D341Med (cell line): ENCODE measurements at places on chromosomes 11 and 22.

GRCh38 chr22:50014053-50014501, 1.5 kb upstream of the IL17REL start:
- peak; percentile 45 for DNase-seq

DNA sequence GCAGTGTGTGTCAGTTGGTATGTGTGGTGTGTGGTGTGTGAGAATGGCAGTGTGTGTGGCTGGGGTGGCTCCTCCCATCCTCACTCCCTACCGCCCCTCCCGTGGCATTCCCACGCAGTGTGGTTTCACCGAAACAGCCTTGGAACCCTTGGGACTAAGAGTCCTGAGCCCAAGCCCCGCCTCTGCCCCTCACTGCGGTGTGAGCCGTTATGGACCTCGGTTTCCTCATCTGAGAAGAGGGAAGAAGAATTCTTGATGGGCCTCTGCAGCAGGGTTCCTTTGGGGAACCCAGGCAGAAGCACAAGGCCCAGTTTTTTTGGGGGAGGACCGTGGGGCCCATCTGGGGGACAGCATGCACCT, 7.2 kb downstream of the UPK3A start:
- DNase-seq = no peak

- DNase-seq = no peak
Observed at GRCh38 chr11:16124390-16124789, 232.0 kb downstream of the SOX6 start.

DNA sequence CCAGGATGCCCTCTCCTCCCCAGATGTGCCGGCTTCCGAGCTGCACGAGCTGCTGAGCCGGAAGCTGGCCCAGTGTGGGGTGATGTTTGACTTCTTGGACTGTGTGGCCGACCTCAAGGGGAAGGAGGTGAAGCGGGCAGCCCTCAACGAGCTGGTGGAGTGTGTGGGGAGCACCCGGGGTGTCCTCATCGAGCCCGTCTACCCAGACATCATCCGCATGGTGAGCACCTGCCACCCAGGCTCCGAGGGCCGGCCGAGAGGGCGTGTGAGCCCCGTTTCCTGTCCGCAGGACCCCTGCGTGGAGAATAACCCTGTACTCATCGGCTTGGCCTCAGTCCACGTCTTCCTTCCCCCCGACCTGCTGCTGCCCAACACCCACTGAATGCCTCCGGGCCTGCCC, 2.2 kb downstream of the PPP2R5B start:
- DNase-seq = no peak

- DNase-seq = no peak
Observed at GRCh38 chr11:122917311-122917710, 34.8 kb downstream of the JHY start.

DNA sequence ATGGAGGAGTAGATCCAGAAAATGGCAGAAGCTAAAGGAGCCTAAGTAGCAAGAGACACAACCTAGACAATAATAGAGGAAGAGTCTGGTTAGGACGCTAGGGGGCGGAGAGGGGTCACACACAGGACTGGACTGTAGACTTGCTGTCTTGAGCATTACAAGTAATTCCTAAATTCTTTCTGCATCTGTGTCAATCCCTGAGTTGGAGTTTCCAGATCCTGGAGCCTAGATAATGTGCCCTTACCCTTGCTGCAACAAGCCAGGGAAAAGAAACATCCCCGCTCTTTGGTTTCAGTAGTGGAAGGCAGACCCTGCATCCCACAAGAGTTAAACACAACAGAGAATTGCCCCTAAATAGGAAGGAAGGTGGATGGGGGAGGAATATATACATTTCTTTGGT, 14.9 kb upstream of the CCDC73 start:
- peak; percentile 73 for DNase-seq

GRCh38 chr11:44308923-44309477, 939 bp downstream of the ALX4 start:
- no peak for DNase-seq

- DNase-seq = no peak
Observed at GRCh38 chr11:125998267-125998666, 52.4 kb downstream of the VSIG10L2 start.

DNA sequence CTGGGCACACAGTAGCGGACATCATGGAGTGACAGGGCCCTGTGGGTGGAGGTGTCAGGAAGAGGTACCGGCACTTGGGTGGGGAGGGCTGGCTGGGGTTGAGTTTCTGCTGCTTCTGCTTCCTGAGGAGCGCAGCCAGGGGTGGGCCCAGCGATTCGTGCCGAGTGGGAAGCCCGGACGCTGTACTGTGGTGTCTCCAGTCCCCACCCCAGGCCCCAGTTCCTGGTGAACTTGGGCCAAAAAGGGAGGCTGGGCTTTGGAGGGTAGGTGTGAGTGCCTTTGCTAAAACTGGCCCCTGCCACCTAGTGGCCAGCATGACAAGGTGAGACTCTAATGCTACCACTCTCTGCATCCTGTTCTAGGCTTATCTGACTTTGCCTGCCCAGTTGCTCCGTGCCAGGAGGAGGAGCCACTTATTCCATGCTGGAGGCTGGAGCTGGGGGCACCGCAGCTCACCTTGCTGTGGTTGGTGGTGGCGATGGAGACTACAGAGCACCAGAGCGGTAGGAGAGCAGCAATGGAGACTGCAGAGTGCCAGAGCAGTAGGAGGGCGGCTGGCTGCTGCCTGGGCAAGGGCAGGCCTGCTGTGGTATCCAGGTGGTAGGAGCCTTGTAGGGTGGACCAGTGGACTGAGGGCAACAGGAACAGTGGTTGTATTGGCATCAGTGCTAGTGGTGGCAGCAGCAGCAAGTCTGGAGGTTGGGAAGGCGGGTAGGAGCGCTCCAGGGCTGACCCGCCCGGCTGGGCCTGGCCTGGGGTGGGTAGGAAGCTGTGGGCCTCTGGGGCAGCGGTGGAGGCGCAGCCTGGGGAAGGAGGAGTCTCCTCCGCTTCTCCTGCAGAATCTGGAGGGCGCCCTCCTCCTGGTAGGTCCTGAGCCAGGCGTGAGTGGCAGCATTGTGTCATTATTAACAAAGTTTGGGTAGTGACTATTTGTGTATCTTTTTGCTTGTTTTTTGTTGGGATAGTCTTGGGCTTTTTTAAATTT, 2.2 kb upstream of the RFPL2 start:
- no peak for DNase-seq

DNA sequence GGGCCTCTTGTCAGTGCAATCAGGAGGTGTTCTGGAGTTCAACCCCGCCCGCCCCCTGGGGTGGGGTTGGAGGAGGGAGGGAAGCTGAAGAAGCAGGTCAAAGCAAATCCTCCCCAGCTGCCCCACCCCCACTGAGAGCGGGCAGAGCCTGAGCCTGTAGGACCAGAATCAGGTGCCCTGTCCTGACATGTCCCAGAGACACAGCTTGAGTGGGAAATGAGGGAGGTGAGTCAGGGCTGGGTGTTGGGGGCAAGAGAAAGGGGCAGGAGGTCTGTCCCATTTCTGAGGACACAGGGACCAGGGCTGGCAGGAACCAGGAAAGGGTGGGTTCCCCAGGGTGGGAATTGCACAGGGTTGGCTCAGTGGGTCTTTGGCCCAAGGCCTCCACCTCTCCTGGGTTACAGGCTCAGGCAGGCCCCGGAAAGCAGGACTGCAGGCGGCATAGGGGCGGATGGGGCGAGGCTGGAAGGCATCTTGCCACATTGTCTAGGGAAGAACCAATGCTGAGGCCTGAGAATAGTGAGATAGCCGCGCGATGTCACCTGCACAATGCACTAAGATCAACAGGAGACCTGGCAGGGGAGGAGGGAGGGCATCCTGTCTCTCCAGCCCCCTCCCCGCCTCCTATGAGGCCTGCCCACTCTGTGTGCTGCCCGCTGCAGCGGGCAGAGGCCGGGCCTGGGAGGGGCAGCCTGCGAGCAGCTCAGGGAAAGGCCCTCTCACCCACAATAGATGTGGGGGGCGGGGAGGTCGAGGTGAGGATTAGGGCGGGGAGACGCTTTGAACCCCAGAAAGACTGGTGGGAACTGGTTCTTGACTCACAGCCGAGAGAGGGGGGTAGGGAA, 32.4 kb downstream of the NECTIN1 start:
- DNase-seq = no peak

GRCh38 chr22:50422961-50423815, 51.6 kb downstream of the SBF1 start:
- DNase-seq = peak; percentile 25

- DNase-seq = peak; percentile 37
Observed at GRCh38 chr11:65793144-65793581, 6.3 kb downstream of the OVOL1 start.

GRCh38 chr11:680970-681369, 14.1 kb downstream of the DEAF1 start:
- no peak for DNase-seq

DNA sequence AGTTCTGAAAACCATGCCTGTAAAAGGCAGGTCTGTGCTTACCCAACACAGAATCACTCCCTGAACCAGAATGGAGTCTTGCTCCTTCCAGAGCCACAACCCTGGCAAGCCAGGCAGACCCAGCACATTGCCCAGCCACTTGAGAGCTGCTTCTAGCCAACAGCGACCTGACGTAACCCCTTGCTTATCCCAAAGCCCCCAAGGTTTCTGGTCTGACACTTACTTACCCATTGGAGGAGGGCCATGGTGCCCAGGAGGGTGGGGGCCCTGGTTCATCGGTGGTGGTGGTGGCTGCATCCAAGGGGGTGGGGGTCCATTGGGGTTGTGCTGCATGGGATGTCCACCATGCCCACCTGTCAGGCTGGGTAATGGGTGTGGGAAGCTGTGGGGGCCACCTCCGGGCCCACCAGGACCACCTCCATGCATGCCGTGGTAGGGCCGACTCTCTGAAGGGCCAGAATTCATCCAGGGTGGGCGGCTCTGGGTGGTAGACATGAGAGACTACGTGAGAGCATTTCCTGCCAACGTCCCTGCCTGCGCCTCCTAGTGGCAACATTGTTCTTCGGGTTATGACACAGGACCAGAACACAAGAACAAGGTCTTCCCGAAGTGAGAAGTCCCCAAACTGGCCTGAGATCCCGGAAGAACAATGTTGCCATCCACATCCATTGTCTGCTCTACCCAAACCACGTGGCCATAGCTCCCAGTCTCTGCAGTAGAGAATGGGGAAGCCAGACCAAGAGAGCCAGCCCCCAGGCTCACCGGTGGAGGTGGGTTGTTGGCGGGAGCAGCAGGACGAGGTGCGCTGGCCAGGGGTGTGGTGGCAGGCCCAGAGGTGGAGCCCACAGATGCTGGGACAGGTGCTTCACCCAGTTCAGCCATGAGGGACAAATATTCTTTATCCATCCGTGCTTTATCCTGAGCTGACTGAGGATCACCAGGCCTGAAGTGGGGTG, 7.8 kb upstream of the PYGM start:
- DNase-seq = peak; percentile 66

- DNase-seq = no peak
Observed at GRCh38 chr22:45980761-45981160, 3.8 kb upstream of the WNT7B start.

DNA sequence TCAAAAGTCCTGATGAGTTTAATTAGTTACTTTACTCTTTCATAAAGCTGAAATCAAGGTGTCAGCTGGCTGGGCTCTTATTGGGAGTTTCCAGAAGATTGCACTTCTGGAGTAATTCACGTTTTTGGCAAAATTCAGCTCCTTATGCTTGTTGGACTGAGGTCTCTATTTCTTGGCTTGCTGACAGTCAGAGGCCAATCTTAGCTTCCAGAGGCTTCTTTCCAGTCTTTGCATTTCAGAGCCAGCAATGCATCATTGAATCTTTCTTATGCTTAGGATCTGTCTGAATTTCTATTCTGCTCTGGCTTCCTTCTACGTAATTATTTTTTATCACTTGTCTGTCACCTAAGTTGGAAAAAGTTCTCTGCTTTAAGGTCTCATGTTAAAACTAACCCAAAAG, 91.4 kb upstream of the SYN3 start:
- no peak for DNase-seq

DNA sequence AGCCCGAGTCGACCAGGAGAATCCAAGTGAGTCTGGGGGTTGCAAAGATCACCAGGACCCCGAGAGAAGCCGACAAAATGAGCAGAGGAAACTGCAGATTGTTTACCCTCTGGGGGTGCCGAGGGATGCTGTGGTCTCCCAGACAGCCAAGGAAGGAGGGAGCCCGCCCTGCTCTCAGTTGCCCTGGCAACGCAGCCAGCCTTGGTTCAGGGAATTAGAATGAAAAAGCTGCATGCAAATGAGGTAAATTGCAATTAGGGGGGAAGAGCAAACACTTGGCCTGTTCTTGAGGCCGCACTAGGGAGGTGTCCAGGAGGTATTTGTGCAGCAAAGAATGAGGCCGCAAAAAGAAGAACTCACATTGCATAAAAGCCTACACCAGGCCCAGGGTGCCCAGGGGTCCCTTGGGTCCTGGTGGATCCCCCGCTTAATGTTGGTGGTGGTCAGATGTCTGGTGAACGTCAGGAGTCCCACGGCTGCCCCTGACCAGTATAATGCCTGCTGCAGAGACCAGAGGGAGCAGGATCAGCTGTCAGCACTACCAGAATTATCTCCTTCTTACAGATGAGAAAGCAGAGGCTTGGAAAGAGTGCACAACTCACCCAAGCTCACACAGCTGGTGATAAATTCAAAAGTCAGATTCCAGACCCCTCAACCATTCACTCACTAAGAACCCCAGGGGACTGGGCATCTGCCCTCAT, 40.3 kb upstream of the ATXN10 start:
- no peak for DNase-seq

DNA sequence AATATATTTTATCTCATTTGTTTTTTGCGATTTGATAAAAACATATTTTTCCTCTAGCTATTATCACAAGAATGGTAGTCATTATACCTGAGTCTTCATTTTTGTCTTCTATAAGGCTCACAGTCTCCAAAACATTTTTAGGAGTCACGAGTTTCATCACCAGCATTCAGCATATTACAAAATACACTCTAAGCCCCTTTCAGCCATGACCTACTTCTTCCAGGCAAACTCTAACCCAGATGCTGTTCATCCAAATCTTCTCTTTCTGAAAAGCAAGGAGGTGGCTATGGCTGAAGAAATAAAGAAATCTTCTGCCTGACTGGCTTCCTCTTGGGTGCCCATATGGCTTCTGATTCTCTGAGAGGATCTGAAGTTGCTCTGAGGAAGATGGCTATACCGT, 35.7 kb upstream of the USP47 start:
- DNase-seq = no peak

DNA sequence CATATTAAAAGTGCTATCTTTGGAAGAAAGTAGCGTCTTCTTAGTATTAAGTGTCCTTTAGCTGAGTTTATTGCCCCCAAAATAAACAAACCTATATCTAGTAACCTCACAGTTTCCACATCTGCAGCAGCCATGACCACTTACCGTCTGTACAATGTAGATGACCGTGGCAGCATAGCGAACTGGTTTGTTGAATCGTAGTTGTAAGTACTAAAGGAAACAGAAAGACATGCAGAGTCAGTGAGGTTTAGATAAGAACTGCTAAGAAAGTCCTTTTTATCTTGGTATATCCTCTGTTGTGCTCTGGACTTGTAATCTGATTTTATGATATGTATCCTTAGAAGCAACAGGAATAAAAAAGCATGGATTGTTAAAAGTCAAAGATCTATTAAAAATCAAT, 9.4 kb downstream of the SLC5A12 start:
- DNase-seq = no peak

DNA sequence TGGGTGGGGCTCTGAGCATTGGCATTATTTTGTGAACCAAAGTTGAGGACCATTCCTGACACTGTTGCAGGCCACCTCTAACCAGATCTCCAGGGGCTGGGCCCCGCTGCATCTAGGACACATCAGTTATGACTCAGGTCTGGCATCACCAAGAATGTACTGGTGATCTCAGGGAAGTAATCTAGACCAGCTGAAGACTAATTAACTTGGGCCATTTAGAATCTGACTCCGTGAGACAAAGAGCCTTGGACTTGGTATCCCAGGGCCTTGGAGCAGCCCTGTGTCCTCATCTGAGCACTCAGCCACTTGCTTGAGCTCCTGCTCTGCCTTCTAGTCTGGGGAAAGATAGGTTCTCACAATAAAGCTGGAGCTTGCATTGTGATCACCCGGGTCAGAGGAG, 200.6 kb downstream of the KIRREL3 start:
- no peak for DNase-seq

GRCh38 chr11:122711831-122712381, 56.4 kb downstream of the UBASH3B start:
- DNase-seq = no peak
